Mammary epithelial cell (primary cell): ENCODE measurements at places on chromosomes 13 and 19. TPM values are rescaled to one million over a fixed set of nuclear protein-coding genes. Genes with fewer than 3 reads are reported as not detected.

SPACA4 gene
- total RNA-seq, result not detected in 2 replicates

WTIP gene
- total RNA-seq, result 22.7 TPM

ATXN8OS gene
- not detected in 2 replicates for total RNA-seq

SETDB2 gene
- 10.2 TPM for total RNA-seq

MRPL57 gene
- 14.5 TPM for total RNA-seq

MPHOSPH8 gene
- 10.0 TPM for total RNA-seq

MRPS31 gene
- total RNA-seq, result 15.7 TPM

SPATA13 gene
- total RNA-seq, result 0.50 TPM

SERTAD3 gene
- total RNA-seq, result 34.3 TPM

LILRB2 gene
- not detected for total RNA-seq

ZNF844 gene
- 4.2 TPM for total RNA-seq
